Stimulated activated CD4-positive, alpha-beta T cell treated with anti-CD3 and anti-CD28 coated beads, Interleukin-12 subunit alpha, Interleukin-12 subunit beta, amount 100 ng/mL, for 4 hours (primary cell): ENCODE measurements at places on chromosomes 3 and 15.

DNA sequence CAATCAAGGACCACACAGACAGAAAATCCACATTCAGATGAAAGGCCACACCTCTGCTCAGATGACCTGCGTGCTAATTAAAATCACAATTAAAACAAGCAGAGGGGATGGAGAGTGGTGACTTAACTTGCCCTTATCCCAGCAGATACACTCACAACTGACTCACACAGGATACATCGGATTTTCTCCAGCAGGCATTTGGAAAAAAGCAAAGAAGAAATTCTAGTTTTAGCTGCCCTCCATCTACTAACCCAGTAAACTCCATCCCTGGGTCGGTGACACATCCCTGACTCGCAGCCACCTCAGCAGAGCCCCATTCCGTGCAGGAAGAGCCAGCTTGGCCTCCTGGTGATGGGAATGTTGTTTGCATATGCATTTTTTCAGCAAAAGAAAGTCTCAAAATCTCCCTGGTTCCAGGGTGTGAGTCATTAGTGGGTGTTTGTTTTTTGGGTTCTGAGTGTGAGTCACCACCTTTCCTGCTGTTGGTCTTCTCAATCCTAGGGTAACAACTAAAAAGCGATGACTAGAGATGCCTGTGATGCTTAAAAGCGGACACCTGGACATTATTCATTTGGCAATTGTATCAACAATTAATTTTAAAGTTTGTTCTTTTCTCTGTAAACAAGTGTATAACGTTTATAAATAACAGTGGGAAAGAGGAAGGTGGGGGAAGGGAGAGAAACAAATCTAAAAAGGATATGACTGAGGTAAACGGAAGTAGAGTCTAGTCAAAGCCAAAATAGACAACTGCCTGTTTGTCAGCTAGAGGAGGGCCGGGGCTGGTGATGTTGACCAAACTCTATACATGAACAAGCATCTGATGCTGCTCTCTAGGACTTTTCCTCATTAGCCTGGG is 49.8 kb upstream of the SLC4A7 start:
- no peak for DNase-seq

- no peak for DNase-seq
Observed at GRCh38 chr3:45667569-45667934, 21.6 kb upstream of the SACM1L start.

GRCh38 chr3:124584552-124585391 is 145.5 kb upstream of the UMPS start:
- peak; percentile 22 for DNase-seq

DNA sequence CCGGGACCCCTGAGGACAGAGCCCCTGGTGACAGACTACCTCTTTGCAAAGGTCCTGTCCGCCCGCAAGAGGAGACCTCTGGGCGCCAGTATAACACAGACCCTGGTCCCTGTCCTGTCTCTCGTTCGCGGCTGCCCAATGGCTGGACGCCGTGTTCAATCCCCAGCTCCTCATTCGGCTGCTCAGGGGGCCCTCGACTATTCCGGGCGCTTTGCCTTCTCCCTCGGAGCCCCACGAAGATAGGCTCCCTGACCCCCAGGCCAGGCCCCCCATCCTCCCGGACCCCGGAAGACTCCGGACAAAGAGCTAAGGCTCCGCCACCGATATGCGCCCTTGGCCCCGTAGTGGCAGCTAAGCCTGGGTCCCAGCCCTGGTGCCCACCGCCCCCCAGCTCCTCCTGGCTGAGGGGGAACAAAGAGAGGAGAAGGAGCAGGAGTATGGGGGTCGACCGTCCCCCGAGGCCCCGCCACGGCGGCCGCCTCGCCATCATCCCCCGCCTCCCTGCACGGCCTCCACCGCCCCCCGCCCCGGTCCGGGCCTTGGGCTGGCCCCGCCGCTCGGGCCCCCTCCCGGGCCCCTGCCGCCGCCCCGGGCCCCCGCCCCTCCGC is 437 bp downstream of the CELSR3 start:
- DNase-seq: no peak

GRCh38 chr3:38165722-38166387 is 518 bp downstream of the OXSR1 start:
- no peak for DNase-seq

GRCh38 chr3:156547637-156548036 is 7.3 kb downstream of the SSR3 start:
- no peak for DNase-seq

DNA sequence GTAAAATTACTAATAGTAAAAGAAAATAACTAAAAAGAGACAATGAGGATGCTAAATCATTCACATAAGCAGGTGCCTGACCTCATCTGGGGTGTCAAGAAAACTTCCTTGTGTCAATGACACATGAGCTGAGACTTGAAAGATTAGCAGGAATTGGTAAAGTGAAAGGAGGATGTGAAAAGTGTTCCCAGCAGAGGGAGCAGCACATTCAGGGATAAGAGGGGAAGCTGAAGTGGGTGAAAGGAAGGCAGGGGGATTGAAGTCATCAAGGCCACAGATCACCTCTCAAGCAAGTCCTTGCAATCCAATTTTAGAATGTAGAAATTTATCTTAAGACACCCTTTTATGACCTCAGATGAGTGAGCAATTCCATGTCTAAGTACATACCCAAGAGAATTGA is 60.2 kb upstream of the ACP3 start:
- DNase-seq: no peak

DNA sequence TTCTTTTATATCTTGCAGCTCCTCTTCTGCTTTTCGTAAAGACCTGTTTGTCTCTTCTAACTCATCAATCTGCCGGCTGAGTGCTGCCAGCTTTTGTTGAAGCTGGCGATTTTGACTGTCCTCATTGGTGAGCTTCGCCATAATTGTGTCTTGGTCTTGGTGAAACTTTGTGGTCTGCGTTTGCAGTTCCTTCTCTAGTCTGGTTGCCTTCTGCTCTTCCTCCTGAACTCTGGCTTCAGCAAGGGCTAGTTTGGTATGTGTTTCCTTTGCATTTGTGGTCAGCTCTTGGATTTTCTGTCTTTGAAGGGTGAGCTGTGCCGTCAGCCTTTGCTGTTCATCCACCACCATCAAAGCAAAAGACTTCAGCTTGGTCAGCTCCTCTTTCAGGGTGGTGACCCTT is 32.9 kb downstream of the CMSS1 start:
- DNase-seq: no peak

- DNase-seq: no peak
Observed at GRCh38 chr15:36912311-36912712, 188.0 kb downstream of the MEIS2 start.

DNA sequence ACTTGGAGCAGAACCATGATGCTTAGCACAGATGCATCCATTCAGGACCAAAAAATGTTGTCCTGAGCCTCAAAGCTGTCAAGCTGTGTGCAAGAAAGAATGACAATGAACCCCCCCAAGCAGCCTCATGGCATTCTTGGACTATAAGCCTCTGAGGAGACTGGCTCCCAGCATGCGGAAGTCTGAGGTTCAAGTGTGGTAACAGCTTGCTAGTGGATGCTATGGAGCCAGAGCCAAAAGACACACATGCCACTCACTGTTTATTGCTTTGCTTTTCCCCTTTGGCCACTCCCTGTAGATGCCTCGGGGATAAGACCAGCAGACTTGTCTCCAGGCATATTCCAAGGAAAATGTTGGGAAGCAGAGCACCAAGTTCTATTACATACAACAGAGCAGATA is 38.2 kb upstream of the SNRK start:
- no peak for DNase-seq

GRCh38 chr3:46186471-46187340 is 21.4 kb downstream of the CCR1 start:
- DNase-seq: no peak

DNA sequence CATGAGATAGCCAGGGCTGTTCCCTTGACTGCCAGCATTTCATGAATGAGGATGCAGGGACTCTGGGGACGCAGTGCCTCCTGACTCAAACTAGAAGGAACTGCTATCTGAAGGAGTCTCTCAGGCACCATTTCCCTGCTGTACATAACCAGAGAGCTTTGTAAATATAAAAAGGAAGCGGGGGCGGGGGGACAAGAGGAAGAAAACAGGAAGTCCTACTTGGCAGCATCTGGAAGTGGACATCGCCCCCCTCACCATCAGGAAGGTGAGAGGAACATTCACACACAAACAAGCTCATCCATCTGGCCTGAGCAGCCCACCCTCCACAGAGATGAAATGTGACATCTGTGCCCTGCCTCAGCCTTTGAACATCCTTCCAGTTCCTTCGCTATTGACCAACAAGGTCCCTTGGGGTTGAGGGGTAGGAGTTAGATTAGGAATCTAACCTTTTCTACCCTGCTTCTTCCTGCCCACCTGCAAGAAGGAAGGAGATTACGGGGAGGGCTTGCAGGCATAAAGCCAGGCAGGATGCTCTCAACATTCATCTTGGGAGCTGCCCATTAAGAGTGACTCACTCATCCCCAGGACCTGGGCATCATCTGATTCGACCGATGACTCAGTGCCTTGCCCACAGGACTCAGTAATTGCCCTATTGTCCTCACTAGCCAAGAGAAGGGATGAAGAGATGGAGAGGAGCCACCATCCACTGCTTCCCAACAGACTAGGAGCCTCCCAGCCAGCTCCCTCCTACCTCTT is 31.9 kb downstream of the SH3BP5 start:
- DNase-seq: no peak
